ENCODE measurements at places on chromosomes 4 and X.
A peak's percentile ranks its signal among the peaks of the same experiment; 100 is the strongest.

DNA sequence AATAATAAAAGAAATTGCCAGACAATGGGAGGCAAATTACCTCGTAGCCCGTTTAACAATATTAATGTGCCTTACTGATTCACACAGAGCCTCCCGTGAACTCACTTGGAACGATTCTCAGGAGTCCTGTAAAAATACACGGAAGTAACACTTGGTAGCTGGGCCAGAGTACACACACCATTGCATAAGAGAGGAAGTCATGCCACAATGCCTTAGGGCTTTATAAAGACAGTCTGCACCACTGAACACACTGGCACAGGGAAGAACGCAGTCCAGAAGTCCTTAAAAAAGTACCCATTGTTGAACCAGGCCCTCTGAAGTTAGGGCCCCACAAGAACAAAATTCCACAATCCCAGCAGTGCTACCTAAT is 15.1 kb downstream of the SLC2A9 start:
- no peak for DNase-seq

GRCh38 chr4:76214177-76214675 is 602 bp upstream of the SCARB2 start:
- DNase-seq: no peak

GRCh38 chr4:175419236-175419718 is 392.8 kb downstream of the GPM6A start:
- no peak for DNase-seq

GRCh38 chrX:151183912-151184565 is 7.7 kb downstream of the GPR50 start:
- DNase-seq: no peak

DNA sequence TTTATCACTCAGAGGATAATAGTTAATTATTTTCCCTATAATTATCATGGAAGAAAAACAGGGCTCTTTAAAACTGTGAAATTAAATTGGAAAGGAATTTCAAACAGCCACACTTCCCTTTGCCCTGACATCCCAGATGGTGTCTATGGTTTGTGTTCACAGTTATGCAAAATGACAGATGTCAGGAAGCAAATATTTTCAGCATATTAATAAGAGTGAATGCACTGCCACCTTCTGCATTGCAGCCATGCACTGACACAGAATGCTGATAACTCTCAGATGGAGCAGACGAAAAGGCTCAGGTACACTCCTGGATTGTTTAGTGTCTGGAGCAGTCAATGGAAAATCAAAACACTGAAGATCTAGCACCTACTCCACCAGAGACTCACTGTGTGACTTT is 57.6 kb downstream of the RWDD4 start:
- no peak for DNase-seq

DNA sequence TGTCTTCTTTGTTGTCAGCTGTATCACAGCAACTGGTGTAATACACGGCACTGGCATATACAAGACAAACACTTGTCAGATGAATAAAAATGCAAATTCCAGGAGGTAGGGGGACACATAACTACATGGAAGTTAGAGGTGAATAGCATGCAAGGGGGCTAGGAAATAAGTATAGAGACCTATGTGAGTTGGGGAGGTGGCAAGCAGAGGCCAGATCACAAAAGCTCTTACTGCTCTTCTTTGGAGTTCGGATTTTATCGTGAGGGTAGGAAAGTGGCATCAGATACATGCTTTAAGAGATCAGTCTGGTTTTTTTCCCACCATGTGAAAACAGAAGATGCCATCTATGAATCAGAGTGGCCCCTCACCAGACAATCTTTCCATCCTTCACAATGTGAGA is 2.8 kb upstream of the SRP72 start:
- DNase-seq: no peak

DNA sequence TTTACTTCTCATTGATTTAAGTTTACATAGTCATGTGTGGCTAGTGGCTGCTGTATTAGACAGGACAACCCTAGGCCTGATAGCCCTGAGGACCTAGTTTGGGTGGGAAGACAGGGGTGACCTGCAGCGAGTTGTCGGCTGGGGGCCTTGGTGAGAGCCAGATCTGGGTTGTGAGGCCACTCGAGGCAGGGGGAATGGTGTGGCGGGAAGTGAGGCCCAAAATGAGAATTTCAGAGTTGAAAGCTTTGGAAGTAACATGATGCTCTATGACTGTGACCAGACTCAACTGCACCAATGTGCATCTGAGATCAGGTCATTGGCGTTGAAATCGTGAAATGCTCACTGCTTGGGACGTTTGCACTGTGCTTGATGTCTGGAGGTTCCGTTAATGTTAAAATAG is 72.9 kb downstream of the TBL1X start:
- no peak for DNase-seq

- DNase-seq: peak; percentile 23
These were observed 197.1 kb downstream of the SLC7A11 start for GRCh38 chr4:138045036-138045435.
